ENCODE measurements at places on chromosomes 6 and 20. TPM values are rescaled to one million over a fixed set of nuclear protein-coding genes. Genes with fewer than 3 reads are reported as not detected.

TREML1 gene
- not detected for total RNA-seq

CEP57L1 gene
- 17.2 TPM for total RNA-seq

SLC26A8 gene
- not detected for total RNA-seq

SLC32A1 gene
- not detected for total RNA-seq

SLC44A4 gene
- 44.9 TPM for total RNA-seq

LY6G5B gene
- total RNA-seq = 20.9 TPM

EYS gene
- total RNA-seq = not detected

DEFB124 gene
- total RNA-seq = not detected

CLVS2 gene
- not detected for total RNA-seq

DNA sequence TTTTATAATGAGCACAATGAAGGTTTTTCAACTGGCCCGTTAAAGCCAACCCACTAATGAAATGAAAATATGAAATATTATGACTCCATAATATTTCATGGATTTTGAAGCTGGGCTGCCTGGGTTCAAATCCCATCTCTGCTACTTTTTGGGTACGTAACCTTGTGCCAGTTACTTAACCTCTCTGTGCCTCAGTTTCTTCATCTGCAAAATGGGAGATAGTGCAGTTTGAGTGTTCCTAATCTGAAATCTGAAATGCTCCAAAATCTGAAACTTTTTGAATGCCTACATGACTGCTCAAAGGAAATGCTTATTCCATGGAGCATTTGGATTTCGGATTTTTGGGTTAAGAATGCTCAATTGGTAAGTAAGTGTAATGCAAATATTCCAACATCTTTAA lies 29.5 kb downstream of the PTPRA start:
- no peak for DNase-seq

- no peak for DNase-seq
These were observed 18.1 kb upstream of the SAMHD1 start for GRCh38 chr20:36969478-36970186.

- DNase-seq = no peak
These were observed 1.4 kb downstream of the RIMS1 start for GRCh38 chr6:71887744-71888230.

DNA sequence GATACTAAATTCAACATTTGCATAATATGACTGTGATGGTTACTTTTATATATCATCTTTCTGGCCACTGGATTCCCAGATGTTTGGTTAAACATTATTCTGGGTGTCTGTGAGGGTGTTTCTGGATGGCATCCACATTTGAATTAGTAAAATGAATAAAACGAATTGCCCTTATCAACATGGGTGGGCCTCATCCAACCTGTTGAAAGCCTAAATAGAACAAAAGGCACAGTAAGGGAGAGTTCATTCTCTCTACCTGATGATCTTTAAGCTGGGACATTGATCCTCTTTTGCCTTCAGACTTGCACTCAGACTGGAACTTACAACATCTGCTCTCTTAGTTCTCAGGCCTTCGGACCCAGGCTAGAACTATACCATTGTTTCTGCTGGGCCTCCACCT lies 57.6 kb downstream of the CD24 start:
- DNase-seq = no peak

DNA sequence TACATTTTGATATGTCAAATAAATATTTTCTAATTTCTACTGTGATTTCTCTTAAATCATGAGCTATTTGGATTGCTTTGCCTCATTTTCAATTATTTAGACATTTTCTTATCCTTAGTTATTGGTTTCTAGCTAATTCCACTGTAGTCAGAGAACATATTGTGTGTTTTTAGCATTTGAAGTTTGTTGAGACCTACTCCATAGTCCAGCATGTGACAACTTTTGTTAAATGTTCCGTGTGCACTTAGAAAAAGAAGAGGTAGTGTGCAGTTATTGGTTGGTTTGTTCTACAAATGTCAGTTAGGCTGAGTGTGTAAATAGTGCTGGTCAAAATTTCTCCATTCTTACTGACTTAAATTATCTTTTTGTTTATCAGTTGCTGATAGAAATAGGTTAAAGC lies 138.8 kb downstream of the BCAS1 start:
- DNase-seq = no peak

DNA sequence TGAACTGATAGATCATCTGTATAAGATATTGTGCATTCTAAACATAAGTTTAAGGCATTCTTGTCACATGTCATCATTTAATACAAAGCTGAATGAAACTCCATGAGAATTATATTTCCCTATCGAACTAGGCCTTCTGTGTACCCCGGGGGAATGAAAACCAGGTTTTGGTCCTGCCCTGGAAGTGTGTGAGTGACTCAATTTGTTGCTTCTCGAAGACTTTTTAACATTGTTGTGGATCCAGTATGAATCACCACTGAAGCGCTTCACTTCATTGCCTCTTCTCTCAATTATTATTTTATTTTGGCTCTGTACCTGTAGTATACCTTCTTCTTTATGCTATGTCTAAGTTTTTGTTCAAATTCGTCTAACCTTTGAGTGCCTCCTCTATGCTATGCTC lies 150.8 kb downstream of the GRIK2 start:
- DNase-seq = no peak

DNA sequence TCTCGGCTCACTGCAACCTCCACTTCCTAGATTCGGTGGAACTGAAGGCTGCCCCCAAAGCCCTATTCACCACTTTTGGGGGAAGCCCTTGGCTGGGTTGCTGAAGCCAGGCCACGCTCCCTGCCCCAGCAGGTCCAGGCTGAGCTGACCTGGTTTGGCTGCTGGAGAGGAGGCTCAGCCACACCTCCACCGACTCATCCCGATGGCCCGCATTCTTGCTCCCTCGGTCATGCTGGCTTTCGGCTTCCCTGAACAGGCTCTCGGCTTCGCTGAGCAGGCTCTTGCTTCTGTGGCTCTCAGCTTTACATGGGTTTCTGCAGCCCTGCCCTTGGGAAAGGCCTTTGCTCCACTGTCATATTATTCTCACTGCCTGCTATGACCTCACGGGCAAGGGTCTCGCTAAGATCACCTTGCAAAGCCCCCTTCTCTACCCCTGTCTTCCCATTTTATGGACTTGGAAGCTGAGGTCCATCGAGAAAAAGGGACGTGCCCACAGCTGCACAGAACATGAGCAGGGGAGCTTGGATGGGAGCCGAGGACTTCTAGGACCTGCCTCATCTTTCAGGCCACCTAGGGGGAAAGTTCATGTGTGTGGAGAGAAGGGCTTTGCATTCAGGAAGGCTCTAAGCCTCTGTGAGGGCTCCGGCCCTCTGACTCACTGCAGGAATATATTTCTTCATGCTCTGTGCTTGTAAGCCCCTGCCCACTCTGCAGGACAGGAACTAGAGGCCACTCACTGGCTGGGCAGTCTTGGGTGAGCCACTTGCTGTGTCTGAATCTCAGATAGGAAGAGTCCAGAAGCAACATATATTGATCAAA lies 15.6 kb downstream of the ARHGAP40 start:
- peak; percentile 93 for DNase-seq

GRCh38 chr20:53635221-53635620 lies 41.6 kb upstream of the ZNF217 start:
- no peak for DNase-seq

- no peak for DNase-seq
These were observed 2.0 kb downstream of the ARFGAP1 start for GRCh38 chr20:63274381-63275228.

- DNase-seq = no peak
These were observed 930.6 kb downstream of the KIF16B start for GRCh38 chr20:15642676-15643075.

GRCh38 chr20:37994512-37994911 lies 38.7 kb downstream of the TTI1 start:
- DNase-seq = peak; percentile 81

DNA sequence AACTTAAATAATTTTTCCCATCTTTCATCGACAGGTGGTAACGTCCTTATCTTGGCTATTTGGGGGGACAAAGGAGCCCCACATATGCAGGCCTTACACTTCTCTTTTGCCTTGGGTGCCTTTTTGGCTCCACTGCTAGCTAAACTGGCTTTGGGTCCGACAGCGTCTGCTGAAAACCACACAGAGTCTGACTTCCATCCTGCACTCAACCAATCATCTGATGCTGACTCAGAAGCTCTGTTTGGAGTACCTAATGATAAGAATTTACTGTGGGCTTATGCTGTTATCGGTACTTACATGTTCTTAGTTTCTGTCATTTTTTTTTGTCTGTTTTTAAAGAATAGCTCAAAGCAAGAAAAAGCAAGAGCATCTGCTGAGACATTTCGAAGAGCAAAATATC lies 178.5 kb downstream of the SLC16A10 start:
- no peak for DNase-seq

DNA sequence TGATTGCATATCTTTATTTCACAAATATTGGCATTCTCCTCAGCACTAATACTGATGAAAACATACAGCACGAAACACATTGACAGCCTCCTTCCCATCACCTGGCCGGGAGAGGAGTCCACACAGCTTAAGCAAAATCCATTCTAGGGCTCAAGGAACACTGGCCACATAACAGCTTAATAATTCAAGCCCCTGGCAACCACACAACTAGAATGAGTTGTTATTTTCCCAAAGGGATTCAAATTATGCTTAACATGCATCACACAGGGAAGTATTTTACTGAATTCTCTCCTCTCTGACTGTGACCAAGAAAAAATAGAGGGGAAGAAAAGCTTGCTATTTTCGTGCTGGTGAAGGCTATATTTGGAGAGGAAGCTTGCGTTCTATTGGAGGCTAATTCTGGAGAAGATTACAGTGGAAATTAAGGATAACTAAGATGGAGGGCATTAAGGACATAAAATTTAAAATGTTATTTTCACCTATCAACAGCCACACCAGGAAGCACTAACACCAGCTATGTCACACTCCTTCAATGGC lies 198.5 kb downstream of the ADGRG6 start:
- DNase-seq = no peak

- DNase-seq = no peak
These were observed 361.0 kb upstream of the MARCKS start for GRCh38 chr6:113496166-113496565.

DNA sequence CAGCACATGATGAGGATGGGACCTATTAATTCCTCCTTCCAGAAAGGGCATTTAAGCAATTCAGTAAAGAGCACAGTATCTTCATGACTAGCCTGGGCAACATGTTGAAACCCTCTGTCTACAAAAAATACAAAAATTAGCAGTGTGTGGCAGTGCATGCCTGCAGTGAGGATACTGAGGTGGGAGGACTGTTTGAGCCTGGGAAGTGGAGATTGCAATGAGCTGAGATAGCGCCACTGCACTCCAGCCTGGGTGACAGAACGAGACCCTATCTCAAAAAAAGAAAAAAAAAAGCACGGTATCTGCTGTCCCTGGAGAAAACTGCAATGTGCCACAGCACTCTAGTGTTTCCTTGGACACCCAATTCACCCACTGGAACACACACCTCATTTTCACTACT lies 18.4 kb downstream of the SAMD3 start:
- DNase-seq = no peak

DNA sequence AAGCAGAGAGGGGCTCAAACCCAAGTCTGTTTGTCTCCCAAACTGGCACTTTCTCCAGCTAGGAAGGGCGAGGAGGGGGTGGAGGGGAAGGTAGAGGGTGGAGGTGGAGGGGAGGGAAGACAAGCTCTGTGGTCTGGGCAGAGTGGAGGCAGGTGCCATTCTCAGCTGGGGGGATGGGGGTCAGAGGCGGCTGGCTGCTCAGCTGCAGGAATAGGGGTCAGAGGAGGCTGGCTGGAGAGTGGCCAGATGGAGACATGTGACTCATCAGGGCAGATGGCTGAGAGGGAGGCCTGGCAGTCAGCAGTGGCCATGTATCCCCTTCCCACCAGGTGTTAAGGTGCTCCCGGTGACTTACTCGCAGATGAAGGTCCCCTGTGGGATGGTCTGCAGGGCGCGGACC lies 3.5 kb upstream of the SLC44A4 start:
- no peak for DNase-seq

DNA sequence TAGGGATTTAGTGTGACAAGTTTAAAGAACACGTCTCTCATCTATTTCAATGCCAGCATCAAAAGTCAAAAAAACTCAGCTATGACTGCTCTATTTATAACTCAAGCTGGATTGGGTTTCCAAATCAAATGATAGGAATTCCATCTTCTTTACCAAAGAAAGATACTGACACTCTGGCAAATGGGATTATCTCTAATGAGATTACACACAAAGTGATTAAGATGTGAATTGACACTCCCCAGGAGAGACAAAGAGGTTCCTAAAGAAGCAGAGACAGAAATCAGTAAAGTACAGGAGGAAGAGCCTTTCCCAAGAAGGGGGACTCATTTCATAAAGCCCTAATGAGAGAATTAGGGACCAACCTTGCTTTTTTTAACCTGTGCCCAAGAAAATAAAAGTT lies 92.1 kb downstream of the ID4 start:
- DNase-seq = no peak

DNA sequence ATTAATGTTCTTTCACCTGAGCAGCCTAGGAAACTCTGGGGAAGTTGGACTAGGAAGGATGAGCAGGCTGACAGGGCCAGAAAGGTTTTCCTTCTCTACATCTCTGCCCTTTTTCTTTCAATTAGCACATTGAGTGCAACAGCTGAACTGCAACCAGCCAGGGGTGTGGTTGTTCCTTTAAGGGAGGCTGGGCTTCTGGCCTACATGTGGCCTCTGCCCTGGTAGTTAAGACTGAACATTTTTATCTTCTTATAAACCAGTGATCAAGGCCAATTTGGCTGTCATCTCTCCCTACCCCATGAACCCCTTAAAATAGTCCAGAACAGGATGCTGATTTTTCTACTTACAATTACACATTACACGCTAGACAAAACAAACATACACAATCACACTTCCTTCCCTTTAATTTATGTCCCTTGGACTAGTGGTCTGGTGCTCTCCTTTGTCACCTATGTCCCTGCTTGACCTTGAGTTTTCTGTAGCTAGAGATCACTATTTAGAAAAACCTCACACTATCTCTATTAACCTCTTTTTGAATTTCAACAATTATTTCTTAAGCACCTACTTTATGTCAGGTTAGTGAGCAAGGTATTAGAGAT lies 60.3 kb downstream of the RNF217 start:
- DNase-seq = no peak

DNA sequence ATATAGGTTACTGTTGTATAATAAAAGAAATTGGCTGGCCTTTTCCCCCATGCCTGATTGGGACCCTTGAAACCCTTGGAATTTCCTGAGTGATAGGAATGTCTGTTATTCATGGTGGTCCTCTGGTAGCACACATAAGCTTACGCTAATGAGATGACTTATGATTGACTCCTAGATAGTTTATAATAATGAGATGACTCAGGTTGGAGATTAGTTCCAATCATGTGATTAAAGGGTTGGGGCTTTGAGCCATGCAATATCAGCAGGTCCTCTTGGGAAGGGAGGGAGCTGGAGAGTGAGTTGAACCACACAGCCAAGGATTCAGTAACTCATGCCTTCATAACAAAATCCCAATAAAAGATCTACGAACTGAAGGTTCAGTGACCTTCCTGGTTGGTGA lies 407.6 kb upstream of the MANEA start:
- no peak for DNase-seq

GRCh38 chr6:42315991-42316970 lies 98.6 kb upstream of the MRPS10 start:
- peak; percentile 95 for DNase-seq

- DNase-seq = no peak
These were observed 41.8 kb upstream of the BMP6 start for GRCh38 chr6:7684076-7684475.
